HT1080 (cell line): ENCODE measurements at places on chromosomes 5 and 9. TPM values are rescaled to one million over a fixed set of nuclear protein-coding genes. Genes with fewer than 3 reads are reported as not detected.

GRCh38 chr9:26604076-26604662, 288.4 kb downstream of the CAAP1 start:
- DNase-seq, result no peak

The OR1B1 gene
- not detected in 2 replicates for total RNA-seq

DNA sequence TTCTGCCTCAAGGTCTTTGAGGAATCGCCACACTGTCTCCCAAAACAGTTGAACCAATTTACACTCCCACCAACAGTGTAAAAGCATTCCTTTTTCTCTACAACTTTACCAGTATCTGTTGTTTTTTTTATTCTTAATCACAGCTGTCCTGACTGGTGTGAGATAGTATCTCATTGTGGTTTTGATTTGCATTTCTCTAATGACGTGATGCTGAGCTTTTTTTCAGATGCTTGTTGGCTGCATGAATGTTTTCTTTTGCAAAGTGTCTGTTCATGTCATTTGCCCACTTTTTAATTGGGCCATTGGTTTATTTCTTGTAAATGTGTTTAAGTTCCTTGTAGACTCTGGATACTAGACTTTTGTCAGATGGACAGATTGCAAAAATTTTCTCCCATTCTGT, 400.0 kb downstream of the DEPDC1B start:
- DNase-seq, result no peak

DNA sequence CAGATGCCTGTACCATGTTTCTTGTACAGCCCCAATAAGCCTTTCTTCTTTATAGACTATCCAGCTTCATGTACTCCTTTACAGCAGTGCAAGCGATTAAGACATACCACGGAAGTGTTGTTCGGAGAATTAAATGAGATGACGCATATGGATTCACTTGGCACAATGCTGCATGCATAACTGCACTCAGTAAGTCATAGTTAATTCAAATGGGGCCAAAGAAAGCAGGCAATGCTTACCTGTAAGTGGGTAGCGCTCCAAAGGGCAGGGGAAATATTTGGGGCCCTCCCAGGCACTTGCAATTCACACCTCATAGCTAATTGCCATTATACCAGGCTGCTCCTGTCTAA, 7.7 kb upstream of the ADRA1B start:
- DNase-seq, result peak; percentile 67

DNA sequence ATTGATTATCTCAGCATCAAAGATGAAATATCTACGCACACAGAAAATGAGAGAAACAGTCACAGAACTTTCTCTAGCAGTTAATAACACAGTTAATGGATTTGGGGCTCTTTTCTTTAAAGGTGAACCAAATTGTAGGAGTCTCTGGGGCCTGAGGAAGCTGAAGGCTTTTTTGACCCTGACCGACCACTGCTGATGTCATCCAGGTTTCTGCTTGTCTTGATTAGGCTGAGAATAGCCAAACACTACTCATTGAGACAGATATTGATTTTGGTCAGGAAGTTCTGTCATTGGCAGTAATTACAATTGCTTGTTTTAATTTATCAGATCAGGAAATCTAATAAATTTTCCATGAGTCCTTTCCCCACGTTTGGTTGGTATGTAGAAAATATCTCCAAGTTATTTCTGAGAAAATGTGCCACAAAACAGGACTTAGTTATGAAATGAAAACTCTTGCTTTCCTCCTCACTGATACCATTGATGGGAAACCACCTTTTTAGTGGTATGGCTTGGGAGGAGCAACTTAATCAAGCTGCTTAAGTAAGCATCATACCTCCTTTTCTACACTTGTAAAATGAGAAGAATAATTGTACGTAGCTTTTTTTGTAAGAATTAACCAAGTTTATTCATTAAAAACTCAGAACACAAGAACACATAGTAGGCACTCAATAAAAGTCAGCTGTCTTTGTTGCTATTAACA, 19.7 kb downstream of the CARTPT start:
- no peak for DNase-seq

- DNase-seq, result no peak
Measured at GRCh38 chr9:86329649-86330048, 24.6 kb downstream of the TUT7 start.

The TCERG1 gene
- 46.6 and 48.9 TPM in 2 replicates for total RNA-seq

GRCh38 chr9:132849185-132849706, 28.8 kb downstream of the AK8 start:
- DNase-seq, result no peak

DNA sequence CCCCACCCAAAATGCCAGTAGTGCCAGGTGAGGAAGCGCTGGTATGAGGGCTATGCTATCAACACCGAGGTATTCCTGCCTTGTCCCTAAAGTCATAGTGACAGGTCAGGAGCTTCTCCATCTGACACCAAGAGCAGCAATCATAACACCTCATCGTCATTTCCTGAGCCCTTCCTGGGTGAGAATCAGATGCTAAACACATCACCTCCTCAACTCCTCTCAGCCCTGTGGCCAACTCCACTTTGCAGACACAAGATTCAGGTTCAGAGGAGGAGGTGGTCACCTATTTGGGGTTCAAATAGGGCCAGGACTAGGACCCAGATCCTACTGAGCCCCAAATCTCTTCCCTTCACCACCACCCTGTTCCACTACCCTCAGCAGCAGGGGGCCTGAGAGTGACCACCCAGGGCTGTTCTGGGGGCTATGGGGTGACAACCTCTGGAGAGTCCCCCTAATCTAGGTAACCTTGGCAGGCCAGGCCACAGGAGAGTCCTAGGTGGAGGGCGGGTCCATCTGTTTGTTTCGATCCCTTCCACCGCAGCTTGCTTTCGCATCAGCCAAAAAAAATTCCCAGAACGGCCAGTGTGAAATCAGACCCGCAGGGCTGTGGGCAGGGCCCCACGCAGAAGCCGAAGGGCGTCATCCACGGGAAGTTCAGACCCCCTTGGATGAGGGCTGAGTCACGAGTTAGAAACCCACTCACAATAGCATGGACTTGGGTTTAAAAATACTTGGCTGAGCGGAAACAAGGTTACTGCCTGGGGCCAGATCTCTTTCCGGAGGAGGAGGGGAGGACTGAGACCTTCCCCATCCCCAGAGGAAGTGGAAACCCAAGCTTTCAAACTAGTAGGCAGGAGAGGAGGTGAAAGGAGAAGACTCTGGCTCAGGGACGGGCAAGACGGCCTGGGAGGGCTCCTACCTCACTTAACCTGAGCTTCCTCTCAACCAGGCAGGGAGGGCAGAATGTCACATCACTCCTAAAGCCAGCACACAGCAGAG, 8.7 kb downstream of the STK10 start:
- no peak for DNase-seq

- DNase-seq, result no peak
Measured at GRCh38 chr5:156396063-156396829, 69.3 kb downstream of the SGCD start.

DNA sequence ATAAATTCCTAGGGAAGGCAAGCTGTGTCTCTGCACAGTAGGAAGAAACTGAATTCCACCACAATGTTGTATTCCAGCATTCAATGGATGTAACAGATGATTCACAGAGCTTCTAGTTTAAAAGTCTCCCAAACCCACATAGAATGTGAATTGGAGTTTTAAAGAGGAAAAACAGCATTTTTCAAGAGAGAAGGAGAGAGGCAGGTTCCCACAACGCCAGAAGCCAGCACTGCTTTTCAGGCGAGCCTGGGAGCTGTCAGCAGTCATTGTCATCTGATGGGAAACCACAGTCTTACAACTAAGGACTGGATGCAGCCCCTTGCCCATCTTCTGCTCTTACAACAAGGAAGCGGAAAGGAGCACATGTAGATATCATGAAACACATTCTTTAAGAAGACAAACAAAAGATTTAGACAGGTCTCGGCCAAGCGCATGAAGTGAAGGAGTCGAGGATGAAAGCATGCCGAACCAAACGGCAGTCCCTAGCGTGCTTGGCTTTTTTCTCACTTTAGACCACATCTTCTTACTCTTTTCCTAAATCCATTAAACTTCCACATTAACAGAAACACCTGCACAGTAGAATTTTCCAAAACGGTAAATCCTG, 638 bp downstream of the DIRAS2 start:
- DNase-seq, result no peak

The CDKN2B-AS1 gene
- 2.7 and 3.8 TPM in 2 replicates for total RNA-seq

DNA sequence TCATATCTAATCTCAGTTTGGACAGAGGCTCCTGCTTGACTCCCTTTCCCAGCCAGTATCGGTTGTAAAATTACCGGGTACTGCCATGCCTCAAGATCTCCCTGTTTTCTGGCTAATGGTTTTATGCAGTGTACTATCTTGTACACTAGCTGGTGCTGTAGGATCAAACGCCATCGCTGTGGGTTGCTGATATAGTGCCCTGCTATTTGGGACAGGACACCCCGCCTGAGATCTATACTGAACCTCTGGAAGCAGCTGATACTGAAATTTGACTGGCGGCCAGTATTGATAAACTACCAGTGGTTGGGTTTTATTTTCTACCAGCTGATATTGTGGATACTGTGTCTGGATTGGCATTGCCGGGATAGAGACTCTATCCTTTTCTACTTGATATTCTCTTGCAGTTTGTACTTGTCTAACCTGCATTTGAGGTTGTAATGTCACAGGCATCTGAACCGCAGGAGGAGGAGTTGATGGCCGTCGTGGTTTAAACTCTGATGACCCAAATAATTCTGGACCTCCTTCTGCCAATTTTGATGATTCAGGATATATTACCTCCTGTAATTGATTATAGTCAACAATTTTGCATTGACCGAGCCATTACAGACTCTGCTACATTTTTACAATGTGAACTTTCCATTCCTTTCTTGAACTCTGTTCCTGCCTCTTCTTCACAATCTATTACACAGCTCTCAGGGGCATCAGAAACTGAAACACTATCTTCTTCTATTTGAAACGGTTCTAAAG, 112.5 kb upstream of the LARP1 start:
- DNase-seq, result peak; percentile 49

GRCh38 chr9:120720404-120720803, 6.1 kb upstream of the MEGF9 start:
- DNase-seq, result no peak

The PCDHGA1 gene
- 0.07 and 0.32 TPM in 2 replicates for total RNA-seq

GRCh38 chr5:153496835-153497234, 6.4 kb downstream of the GRIA1 start:
- DNase-seq, result peak; percentile 53

DNA sequence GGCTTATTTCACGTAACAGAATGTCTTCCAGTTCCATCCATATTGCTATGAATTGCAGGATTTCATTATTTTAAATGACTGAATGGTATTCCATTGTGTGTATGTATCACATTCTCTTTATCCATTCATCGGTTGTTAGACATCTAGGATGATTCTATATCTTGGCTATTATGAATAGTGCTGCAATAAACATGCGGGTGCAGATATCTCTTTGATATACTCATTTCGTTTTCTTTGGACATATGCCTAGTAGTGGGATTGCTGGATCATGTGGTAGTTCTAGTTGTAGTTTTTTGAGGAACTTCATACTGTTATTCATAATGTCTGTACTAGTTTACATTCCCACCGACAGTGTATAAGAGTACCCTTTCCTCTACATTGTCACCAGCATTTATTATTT, 460.5 kb downstream of the MAN2A1 start:
- peak; percentile 3 for DNase-seq

DNA sequence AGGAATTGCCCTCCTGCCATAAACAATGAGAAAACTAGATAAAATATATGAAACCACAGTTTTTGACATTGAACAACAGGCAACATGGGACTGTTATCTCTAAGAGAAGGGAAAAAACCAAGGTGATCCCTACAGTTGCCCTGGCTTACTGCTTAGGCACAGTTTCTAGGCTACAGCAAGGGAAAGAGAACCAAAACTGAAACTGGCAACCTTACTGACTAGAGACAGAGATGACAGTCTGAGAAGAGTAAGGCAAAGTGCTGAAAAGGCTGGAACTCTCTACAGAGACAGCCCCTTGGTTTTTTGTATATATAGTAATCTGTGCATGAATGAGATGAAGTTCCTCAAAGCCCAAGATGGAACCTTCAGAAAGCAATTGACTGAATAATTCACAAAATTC, 36.2 kb upstream of the REEP2 start:
- DNase-seq, result no peak

The GRM6 gene
- total RNA-seq, result not detected in 2 replicates

DNA sequence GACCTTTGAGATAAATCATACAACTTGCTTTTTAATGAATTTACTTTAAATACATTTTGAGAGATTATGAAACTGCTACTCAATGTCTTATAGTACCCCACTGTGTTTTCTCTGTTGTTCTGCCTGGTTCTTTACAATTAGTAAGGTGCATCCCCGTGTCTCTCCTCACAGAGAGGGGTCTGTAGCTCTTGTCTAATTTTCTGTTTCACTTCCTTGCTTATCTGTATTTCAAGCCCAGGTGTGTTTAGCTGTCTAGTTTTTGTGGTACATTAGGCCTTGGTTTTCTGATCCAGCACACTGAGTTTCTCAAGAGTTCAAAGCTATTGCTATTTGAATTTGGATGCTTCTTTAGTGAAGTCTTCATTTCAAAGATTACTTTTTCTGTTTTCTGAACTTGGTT, 105.1 kb downstream of the MAST4 start:
- no peak for DNase-seq

DNA sequence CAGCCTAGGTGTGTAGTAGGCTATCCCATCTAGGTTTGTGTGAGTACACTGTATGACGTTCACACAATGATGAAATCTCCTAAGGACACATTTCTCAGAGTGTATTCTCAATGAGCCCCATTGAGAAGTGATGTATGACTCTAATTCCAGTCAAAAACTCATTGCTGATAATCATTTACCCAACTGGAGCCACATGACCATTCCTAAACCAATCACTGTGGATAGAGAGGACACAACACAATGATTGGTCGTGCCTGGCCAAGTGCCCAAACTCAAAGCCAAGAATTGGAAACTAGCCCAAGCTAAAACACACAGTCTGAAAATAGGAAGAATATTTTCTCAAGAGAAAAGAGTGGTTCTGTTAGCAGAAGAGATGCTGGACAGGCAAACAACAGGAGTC, 191.2 kb downstream of the ZNF462 start:
- DNase-seq, result no peak

The SHC3 gene
- 0.03 TPM in 2 replicates for total RNA-seq

DNA sequence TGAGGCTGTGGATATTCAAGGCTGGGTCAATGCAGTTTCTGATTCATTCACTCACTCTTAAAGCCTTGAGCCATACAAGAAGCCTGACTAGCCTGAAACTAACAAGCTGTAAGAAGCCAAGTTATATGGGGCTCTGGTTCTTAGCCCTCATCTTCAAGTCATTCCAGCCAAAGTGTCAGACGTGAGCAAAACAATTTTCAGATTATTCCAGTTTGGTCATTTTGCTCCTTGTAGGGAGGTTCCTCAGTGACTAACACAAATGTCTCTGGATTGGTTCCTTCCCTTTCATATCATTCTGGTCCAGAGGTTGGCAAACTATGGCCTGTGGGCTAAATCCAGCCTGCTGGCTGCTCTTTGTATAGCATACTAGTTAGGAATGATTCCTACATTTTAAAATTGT, 12.5 kb upstream of the SHOC1 start:
- peak; percentile 5 for DNase-seq

DNA sequence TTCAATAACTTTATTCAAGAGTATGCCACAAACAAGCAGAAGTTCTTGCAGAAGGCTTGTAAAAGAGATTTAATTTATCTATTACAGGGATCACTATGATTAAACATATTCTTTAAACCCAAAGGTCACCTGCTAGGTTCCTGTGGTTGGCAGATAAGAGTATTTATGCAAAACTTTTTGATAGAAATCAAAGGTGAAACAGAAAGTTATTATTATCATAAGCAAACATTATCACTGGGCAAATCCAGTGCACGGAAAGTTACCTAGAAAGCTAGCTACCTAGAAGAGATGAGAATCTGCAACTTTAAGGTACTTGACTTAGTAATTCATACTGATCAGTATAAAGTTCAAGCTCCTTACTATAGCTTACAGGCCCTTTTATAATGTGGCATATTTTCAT, 3.2 kb downstream of the STARD4 start:
- no peak for DNase-seq

The ZFP62 gene
- total RNA-seq, result 16.1 and 16.2 TPM in 2 replicates

The PCDHB11 gene
- not detected in 2 replicates for total RNA-seq

GRCh38 chr5:77232574-77233358, 22.3 kb downstream of the PDE8B start:
- DNase-seq, result peak; percentile 83
